Aorta (tissue), 5 donors: ENCODE measurements at places on chromosomes 4 and X.
A peak's percentile ranks its signal among the peaks of the same experiment; 100 is the strongest.

DNA sequence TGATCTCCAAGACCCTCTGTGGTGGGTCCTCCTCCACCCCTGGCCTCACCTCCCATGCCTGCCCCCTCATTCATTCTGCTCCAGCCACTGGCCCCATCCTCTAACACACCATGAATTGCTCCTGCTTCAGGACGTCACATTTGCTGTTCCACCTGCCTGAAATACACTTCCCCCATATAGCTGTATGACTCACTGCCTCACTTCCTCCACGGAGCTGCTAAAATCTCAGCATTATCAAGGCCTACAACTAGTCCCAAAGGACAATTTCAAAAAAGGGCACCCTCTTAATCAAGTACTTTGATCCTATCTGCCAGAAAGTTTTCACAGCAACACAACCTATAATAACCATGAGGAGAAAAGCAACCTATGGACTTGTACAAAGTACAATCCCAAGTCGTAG, 43.6 kb upstream of the PHOX2B start:
- no peak for DNase-seq

- DNase-seq: no peak
Observed at GRCh38 chr4:140556372-140557085, 12.2 kb downstream of the UCP1 start.

- DNase-seq: no peak
Observed at GRCh38 chr4:174663216-174663615, 140.9 kb upstream of the HPGD start.

DNA sequence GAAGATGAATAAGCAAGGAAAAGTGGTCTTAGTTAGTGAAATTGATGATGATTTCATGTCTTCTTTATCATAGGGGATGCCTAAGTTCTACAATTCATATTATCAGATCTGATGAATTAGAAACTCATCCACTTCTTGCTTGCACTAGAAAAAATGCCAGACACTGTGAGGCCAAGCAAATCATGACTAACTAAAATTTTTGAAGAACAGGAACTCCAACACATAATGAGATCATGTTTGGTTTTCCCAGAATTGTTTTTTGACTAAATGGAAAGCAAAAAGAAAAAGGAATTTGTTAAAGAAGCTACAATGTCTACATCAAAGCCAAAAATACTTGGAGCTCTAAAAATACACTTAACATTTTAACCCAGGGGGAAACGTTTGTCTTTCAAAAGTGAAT, 120.4 kb downstream of the ARSF start:
- DNase-seq: no peak

DNA sequence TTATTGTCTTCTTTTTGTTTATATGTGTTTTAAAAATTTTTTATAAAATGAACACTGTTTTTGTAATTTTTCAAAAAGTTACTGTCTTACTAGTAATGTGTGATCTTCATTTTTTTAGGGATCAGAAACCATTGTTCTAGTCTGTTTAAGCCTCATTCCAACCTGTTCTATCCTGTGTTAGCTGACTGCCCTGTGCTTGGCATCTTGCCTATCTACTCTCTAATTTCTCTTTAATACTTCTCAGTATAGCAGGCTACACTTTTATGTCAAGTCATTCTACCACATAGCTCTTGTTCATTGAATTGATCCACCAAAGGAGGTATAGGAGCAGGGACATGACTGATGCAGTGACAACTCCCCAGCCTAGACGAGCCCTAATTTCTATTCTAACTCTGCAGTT, 70.2 kb upstream of the PLS3 start:
- no peak for DNase-seq

- DNase-seq: no peak
Observed at GRCh38 chr4:92100975-92101374, 202.8 kb upstream of the GRID2 start.

GRCh38 chrX:23822841-23823240, 39.9 kb downstream of the SAT1 start:
- no peak for DNase-seq

DNA sequence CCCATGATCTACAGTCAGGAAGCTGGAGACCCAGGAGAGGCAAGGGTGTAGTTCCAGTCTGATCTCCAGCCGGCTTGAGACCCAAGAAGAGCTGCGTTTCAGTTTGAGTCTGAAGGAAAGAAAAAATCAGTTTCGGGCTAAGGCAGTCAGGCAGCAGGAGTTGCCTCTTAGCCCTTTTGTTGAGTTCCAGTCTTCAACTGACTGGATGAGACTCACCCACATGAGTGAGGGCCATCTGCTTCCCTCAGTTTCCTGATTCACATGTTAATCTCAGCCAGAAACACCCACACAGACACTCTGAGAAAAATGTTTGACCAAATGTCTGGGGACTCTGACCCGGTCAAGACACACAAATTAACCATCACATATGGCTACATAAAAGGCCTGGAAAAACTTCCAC, 73.6 kb upstream of the ELOVL6 start:
- no peak for DNase-seq

DNA sequence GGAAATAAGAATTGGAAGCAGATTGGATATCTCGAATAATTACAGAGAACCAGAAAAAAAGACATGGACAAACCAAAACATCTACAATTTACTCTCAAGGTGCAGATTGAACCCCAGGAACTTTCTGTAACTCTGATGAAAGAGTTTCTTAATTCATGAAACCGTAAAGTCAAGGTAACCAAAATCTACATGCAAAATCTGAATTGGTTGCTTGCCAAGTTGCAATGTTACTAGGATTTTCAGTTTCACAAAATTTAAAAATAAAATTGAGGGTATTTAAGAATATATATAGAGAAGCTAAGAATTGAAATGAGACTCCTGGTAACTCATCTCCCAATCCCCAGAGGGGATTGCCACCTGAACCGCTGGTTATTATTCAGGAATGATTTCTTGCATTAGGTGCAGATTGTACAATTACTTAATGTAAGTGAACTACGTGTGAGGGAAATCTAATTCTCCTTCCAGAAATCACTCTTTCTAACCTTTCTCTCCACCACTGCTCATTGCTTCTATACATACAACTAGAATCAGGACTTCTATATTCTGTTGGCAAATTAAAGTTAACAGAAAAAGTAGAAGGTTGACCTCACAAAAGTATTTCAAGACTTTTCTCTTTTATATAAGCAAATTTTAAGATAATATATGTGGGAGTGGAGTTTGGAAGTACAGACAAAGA, 221.5 kb upstream of the NDST4 start:
- DNase-seq: no peak

- DNase-seq: no peak
Observed at GRCh38 chr4:3098346-3098745, 23.9 kb downstream of the HTT start.

GRCh38 chr4:21858971-21859370, 89.6 kb downstream of the KCNIP4 start:
- DNase-seq: no peak

GRCh38 chr4:113851816-113852215, 90.3 kb upstream of the CAMK2D start:
- no peak for DNase-seq

DNA sequence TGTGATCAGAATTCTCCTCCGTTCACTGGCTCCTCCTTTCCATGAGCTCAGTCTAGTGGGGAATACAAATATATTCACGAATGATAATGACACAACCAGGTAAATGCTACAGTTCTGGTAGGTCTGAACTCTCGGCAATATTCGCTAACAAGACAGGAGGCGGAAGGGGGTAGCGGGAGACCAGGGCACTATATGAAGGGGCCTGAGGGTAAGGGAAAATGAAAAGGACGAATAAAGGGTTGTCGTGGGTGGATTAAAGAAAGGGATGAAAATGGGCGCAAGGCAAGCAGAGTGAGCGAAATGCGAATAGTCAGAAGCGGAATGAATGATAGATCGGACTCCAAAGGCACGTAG, 743 bp downstream of the NKAP start:
- DNase-seq: no peak

DNA sequence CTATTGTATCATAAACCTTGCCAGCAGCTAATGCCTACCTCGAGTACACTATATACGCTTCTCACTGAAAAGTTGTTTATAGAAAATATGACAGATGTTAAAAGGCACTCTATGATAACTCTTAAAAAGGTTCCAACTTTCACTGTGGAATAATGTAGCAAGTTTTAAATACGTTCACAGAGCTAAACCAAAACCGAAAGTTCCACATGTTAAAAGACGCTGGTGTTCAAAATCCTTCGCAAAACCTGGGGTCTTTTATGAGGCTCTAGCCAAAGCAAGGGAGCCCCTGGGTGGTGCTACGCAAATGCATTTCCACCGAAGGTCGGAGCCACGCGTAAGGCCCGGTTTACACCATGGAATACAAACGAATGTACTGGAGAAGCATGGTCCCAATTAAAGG, 103.7 kb upstream of the TENM3 start:
- no peak for DNase-seq

- DNase-seq: no peak
Observed at GRCh38 chrX:97021680-97022079, 138.0 kb downstream of the RPA4 start.

DNA sequence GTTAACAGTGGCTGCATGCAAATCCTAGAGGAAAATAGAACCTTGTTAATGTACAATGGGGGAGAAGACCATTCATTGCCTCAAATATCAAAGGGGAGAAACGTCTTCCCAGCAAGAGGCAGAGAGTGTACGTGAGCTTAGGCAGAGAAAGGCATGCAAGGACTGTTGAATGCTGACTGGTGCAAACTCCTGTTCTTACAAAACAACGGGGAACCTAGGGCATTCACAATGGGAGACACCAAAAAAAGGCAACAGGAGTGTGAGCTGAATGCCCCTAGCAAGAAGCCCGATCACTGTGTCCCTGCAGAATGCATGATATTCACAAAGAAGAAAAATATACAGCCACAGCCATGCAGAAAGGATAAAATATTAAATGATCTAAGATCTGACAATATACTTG, 184.9 kb downstream of the NSUN7 start:
- DNase-seq: no peak

GRCh38 chr4:3416821-3417221, 24.9 kb upstream of the HGFAC start:
- peak; percentile 68 for DNase-seq

GRCh38 chrX:19046343-19047215, 62.7 kb upstream of the PHKA2 start:
- DNase-seq: no peak

DNA sequence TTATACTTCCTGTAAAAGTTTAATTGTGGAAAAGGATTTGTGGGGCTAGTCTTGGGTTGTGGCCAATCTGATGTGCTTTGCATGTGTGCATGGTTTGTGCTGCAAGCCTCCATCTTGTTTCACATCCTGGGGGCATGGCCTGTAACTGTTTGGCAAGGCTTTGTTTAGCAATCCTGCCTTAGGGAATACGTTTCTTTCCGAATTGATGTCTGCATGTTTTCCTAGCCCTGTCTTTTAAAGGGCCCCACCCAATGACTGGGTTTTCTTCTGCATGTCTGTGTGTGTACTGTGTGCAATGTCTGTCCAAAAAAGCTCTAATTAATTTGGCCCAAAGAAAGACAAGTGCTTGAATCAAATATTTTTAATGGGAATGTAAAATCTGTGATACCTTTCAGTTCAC, 74.6 kb upstream of the MID1IP1 start:
- no peak for DNase-seq

GRCh38 chr4:26613237-26613636, 29.4 kb downstream of the TBC1D19 start:
- DNase-seq: no peak

DNA sequence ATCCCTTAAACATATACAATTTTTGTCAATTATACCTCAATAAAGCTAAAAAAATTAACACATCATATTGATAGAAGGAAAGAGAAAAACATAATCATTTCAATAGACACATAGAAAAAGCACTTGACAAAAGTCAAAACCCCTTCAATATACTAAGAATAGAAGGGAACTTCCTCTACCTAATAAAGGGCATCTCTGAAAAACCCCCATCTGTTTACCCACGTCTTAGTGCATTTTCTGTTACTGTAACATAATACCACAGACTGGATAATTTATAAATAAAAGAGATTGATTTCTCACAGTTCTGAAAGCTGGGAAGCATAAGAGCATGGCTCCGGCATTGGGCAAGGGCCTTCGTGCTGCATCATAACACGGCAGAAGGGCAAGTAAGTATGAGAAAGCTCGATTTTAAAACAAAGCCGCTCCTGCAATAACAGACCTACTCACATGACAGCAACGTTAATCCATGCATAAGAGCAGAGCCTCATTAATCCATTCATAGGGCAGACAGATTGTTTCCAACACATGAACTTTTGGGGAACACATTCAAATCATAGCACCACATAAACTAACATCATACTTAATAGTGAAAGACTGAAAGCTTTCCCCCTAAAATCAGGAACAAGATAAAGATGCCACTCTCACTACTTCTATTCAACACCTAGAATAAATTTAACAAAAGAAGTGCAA, 15.7 kb downstream of the STEEP1 start:
- DNase-seq: no peak

- DNase-seq: peak; percentile 12
Observed at GRCh38 chrX:1215123-1215823, 2.8 kb upstream of the CRLF2 start.

DNA sequence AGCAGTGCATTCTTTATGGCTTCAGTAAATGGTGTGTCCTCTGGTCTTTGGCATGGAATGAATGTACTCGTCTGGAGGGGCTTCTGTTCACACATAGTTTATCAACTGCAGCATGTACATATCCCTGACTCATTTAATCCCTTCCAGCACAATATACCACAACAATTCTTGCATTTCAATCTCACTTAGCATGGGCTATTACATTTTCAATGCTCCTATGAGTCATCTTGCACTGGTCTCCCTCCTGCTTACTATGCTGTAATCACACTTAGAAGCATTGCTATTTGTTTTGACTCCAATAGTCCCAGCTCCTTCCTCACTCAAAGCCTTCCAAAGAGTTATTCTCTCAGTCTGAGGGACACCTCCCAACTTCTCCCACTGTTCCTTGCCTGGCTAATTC, 180.9 kb upstream of the NUDT10 start:
- DNase-seq: no peak

DNA sequence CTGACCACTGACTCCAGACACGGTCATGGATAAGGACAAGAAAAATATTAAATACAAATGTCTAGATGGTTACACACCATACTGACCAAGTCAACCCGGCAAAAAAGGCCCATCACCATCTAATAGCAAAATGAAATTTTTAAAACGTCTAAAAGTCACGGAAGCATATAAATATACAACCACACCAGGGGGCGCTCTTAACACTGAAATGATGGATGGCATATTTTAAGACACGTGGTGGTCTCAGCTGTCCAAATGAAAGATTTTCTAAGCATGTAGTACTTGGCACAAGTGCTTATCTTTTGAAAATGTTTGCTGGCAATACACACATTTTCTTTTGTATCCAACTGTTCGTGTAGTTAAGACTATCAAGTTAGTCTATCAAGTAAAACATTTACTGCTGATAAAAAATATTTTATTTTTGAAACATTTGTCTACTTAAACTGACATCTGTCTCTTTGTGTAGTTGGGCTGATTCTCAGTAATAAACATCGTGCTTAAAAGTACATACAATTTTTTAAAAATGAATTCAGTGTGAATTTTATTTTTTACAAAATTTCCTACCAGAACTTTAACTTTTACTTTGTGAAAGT, 64.6 kb downstream of the COX7B2 start:
- no peak for DNase-seq

- DNase-seq: no peak
Observed at GRCh38 chr4:139247241-139247640, 32.8 kb downstream of the MGARP start.

GRCh38 chr4:156676116-156676851, 295.3 kb downstream of the PDGFC start:
- no peak for DNase-seq

GRCh38 chr4:150322646-150323045, 244.4 kb downstream of the DCLK2 start:
- no peak for DNase-seq
